Stimulated activated CD4-positive, alpha-beta T cell treated with anti-CD3 and anti-CD28 coated beads, Interleukin-12 subunit alpha, Interleukin-12 subunit beta, amount 100 ng/mL, for 24 hours (primary cell): ENCODE measurements at places on chromosomes 2 and 18.

GRCh38 chr2:162164802-162165201, 12.8 kb upstream of the GCG start:
- no peak for DNase-seq

- no peak for DNase-seq
These were observed 123.5 kb downstream of the LAMA3 start for GRCh38 chr18:23812546-23813440.

GRCh38 chr2:170553748-170554147, 161.4 kb upstream of the SP5 start:
- no peak for DNase-seq

DNA sequence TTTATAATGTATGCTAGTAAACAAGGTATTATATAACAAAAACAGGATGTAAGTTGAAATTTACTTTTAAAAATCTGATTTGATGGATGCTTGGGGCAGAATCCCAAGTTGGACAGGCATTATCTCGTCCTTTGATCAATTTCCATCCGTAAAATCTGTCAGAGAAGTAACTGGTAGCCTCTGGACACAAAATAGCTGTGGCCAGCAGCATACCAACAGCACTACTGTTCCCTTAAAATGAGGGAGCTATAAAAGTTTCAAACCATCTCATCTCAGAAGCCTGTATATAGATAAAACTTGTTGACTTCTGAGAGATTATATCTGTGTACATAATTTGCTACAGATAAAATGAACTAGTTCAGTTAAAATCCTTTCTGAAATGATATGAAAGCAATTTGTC, 14.7 kb upstream of the METAP1D start:
- DNase-seq: no peak
